ENCODE measurements at places on chromosomes 4 and X. TPM values are rescaled to one million over a fixed set of nuclear protein-coding genes. Genes with fewer than 3 reads are reported as not detected.
A peak's percentile ranks its signal among the peaks of the same experiment; 100 is the strongest.

Gene CFAP47
- not detected for total RNA-seq

Gene NPFFR2
- 0.26 TPM for total RNA-seq

Gene WDR17
- total RNA-seq = 0.13 TPM

GRCh38 chr4:88177983-88178625 lies 19.7 kb upstream of the ABCG2 start:
- peak; percentile 93 for DNase-seq

- DNase-seq = peak; percentile 33
These were observed 6.4 kb downstream of the PPEF2 start for GRCh38 chr4:75895744-75896314.

GRCh38 chr4:65515646-65516045 lies 154.6 kb downstream of the EPHA5 start:
- DNase-seq = no peak

DNA sequence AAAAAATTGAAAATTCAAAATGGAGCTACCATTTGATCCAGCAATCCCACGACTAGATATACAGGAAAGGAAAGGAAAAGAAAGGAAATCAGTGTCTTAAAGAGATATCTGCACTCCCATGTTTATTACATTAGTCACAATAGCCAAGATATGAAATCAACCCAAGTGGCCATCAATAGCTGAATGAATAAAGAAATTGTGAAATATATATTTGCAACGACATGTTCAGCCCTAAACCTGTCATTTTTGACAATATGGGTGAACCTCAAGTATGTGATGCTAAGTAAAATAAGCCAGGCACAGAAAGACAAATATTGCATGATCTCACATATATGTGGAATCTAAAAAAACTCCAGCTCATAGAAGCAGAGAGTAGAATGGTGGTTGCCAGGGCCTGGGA lies 155.1 kb downstream of the ANXA5 start:
- DNase-seq = peak; percentile 53

DNA sequence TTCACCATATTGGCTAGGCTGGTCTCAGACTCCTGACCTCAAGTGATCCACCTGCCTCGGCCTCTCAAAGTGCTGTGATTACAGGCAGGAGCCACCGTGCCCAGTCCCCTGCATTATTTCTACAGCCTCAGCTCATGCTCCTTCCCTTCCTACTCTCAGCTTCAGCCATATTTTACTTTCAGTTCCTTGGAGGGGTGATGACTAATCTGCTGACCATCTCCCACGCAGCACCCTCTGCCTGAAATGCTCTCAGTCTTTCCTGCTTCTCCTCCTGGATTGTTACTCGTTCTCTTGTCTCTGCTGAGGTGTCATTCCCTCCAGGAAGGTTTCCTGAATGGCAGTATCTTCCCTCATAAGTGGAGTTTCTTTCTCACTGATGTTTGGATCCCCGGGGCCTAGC lies 63.3 kb downstream of the MOSPD2 start:
- DNase-seq = peak; percentile 65

- no peak for DNase-seq
These were observed 4.5 kb upstream of the ZNF330 start for GRCh38 chr4:141216002-141216761.

DNA sequence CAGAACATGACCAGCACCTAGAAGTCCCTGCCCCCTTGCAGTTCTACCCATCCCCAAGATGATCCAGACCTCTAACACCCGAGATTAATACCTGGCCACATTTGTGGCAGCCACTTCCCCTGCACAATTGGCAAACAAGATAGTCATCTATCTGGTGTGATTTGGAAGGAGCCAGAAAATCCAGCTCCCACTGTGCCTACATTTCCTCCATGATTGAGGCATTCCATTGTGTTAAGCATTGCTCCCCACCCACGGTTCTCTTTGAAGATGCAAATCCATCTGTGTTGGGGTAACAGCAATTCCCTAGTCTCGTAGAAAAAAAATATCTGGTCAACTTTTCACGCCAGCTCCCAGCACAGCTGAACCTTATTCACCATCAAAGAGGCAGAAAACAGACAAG lies 405.0 kb downstream of the BCOR start:
- DNase-seq = no peak

DNA sequence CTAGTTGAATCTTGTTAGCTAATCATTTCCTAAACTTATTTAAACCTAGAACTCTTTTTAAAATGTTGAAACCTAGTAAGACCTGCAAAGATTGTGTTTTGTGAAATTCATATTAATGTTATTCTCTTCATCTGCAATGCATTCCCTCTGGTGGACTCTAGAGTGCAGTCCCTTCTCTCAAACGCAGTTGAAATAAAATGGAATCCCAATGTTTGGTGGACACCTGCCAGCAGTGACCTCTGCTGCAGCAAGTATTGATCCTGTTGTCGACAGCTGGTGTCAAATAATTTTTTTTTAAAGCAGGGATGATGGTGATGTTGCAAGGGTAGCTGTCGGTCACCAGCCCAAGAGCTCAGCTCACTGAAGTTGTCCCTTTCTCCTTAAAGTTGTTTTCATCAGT lies 492.0 kb downstream of the ZIC3 start:
- no peak for DNase-seq

DNA sequence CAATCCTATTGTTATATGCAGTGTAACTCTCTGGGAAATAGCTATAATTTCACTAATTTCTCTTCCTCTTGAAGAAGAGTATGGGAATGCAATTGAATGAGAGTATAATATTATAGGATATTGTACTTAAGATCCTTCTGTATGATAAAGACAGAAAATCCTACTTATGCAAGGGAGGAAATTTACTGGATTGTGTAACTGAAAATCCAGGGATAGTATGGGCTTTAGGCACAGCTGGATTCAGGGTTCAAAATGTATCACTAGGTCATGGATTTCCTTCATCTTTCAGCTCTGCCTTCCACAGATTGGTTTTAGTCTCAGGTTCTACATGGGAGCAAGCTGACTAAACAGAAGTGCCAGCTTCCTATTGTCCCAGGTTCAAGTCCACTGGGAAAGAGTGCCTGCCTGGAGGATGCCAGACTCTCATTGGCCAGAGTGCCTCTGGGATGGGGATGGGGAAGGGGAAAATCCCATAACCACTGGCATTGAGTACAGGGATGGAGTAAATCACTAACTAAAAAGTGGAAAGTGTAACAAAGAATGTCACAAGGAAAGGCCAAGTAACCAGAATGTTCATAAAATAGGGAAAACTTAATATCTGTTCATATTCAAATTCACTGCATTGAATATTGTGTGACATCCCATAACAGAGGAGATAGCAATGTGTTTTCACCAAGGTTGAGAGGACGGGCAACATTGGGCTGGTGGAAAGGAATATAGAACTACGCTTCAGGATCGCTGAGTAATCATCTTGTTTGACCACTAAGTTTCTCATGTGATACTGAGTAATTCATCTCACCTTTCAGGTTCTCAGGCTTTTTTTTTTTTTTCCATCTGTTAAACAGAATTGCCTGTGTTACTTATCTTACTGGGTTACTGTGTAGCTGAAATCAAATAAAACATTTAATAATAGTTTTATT lies 75.7 kb downstream of the ANXA3 start:
- peak; percentile 94 for DNase-seq

GRCh38 chrX:119497185-119497584 lies 28.9 kb downstream of the SLC25A5 start:
- no peak for DNase-seq

- no peak for DNase-seq
These were observed 1805.6 kb upstream of the TENM3 start for GRCh38 chr4:180437601-180438000.

DNA sequence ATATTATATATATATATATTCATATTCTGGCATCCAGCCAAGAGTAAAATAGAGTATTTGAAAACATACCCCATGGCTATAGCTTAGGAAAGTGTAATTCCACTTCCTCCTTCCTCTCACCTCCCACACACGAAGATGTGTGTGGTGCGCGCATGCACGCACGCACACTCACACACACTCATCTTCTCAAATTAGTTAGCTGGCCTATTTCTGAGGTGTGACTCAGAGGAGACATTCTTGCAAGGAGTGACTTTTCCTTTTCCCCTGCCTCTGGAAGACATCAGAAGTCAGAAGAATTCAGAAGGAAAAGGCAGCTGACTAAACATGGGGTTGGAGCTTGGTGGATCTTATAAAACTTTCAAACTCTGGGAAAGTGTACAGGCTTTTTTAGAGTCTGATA lies 8.8 kb downstream of the ENPEP start:
- DNase-seq = peak; percentile 69

GRCh38 chr4:124210746-124211145 lies 501.8 kb downstream of the ANKRD50 start:
- no peak for DNase-seq

DNA sequence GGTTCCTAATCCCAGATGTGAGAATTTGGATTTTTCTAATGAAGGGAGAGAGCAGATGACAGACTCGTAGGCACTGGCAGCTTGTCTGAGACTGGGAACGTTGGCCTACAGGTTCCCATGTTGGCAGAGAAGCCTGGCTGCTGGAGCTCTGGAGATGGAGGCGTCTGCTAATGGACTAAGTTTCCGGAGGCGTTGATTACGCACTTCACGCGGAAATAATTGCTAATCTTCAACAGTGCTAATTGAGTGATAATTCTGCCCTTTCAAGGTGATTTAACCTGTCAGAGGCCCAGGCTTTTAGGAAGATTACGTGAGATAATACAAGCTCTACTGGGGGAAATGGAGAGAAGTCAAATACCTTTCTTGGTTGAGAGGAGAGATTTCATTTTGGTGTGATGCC lies 77.4 kb downstream of the PSAPL1 start:
- DNase-seq = no peak

Data from bronchial epithelial cell (primary cell).